SJSA1 (cell line): ENCODE measurements at places on chromosomes 11 and 22. TPM values are rescaled to one million over a fixed set of nuclear protein-coding genes. Genes with fewer than 3 reads are reported as not detected.

JHY gene
- 2.4 and 2.6 TPM in 2 replicates for total RNA-seq

DNA sequence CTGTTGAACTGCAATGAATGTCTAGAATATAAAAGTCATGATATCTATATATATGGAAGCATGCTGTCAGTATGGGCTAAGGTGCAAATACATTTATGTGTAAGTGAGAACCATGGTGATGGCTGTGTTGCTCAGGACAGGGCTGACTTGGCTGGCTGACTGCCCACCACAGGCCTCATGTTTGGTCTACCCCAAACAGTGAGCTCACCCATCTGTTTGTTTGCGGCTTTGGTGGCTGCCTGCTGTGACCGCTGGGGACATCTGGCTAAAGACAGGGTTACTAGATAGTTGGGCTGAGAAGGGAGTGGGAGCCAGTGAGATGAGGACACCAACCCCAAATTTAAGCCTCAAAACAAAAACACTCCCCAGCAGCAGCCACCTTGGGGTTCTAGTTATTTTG is 6.3 kb downstream of the CD44 start:
- no peaks in the 10 kb centered on the region for H3K27me3 ChIP-seq
- H3K4me3 ChIP-seq: no peak overlapping the region
- H3K27ac ChIP-seq: peak overlapping the region; percentile 77
- H3K36me3 ChIP-seq: peaks cover 74% of the 10 kb centered on the region
- DNase-seq: peak; percentile 92

DNA sequence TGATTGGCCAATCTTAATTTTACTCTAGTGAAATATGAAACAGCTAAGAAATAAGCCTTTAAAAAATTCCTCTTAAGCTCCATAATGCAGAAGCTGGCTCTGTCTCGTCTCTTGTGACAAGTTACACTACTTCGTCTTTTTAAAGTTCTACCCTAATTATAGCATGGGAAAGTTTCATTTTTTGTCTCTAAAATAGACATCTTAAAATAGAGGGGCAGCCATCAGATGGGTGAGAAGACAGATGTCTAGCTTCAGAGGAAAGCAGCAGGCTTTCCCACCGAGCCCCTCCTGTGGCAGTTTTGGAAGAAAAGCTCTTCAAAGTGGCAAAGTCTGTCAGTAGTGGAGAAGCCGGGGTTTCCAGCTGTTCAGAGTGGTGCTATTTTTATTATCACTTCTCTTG is 39.5 kb downstream of the XRRA1 start:
- H3K27ac ChIP-seq: no peak overlapping the region
- H3K27me3 ChIP-seq: no peaks in the 10 kb centered on the region
- H3K36me3 ChIP-seq: no peaks in the 10 kb centered on the region
- no peaks in the 10 kb centered on the region for H3K4me1 ChIP-seq
- no peak overlapping the region for H3K4me3 ChIP-seq

GRCh38 chr11:29842061-29842460 is 174.8 kb downstream of the KCNA4 start:
- H3K4me3 ChIP-seq: no peak overlapping the region
- H3K27ac ChIP-seq: no peak overlapping the region
- no peaks in the 10 kb centered on the region for H3K4me1 ChIP-seq
- H3K36me3 ChIP-seq: no peaks in the 10 kb centered on the region
- no peaks in the 10 kb centered on the region for H3K27me3 ChIP-seq
- no peak for DNase-seq

DNA sequence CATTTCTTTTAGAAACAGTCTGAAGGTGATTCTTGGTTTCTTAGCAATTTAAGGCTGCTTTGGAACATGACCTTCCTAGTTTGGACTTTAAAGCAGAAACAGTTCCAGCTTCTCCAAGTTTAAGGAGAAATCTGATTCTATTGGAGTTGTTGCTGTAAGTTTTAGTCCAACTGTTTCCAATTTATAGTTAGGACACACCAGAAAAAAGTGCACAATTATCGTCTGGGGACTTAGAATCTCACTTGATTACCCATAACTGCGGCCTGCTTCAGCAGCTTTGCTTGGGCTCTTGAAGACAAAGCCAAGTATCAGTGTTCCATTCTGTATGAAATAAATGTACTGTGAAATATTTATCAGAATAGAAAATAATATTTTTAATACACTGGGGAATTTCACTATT is 246.6 kb downstream of the TMEM135 start:
- no peak overlapping the region for H3K27ac ChIP-seq
- H3K4me3 ChIP-seq: no peak overlapping the region
- no peaks in the 10 kb centered on the region for H3K4me1 ChIP-seq

DNA sequence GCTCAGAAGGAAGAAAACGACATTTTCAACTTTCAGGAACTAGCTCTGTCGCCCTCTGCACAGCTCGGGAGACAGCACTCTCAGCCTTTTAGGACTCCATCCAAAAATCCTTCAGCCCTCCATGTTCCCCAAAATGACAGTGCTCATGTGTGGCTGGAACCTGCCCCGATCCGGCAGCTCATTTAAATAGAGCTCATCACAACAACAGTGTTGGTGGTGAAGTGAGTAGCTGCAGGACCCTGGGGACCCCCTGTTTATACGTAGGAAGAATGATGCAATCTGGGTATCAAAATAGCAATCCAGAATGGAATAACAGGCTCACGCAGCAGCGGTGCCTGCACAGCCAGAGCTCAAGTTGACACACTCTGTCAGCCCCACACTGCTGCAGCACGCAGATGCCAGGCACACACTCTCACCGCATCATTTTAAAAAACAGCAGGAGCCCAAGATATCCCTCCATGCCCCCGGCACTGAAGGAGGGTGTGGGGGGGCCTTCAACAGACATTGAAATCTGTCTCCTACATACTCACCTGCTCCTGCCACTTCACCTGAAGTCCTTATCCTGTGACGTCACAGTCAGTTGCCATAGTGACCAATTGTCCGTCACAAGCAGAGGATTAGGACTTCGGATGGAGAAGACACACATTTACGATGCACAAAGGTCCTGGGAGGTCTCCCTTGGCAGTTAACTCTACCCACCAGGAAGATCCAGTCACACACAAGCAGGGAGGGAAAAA is 24.0 kb downstream of the TRIM66 start:
- no peak overlapping the region for H3K4me3 ChIP-seq
- H3K36me3 ChIP-seq: no peaks in the 10 kb centered on the region
- no peak overlapping the region for H3K27ac ChIP-seq
- H3K27me3 ChIP-seq: no peaks in the 10 kb centered on the region
- no peak for DNase-seq

DNA sequence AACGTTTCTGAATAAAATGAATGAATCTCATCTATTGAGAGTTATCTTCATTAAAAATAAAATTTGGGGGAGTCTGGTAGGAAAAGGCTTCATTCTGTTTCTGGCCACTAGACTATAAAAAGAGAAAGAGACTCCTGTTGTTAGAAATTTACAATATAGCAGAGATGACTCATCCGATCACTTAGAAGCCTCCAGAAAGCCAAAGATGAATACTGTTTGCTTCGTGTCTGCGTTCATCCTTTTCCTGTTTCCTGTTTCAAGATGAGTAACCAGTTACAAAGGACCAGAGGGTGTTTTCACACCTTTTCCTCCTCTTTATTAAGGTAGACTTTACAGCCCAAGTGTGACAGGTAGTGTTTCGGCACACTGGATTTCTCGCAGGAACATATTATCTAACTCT is 1120.7 kb downstream of the LRRC4C start:
- H3K36me3 ChIP-seq: no peaks in the 10 kb centered on the region
- no peak overlapping the region for H3K4me3 ChIP-seq
- H3K27me3 ChIP-seq: no peaks in the 10 kb centered on the region
- H3K27ac ChIP-seq: peak overlapping the region; percentile 8; the same call in 1 of the 2 replicates
- no peak for DNase-seq

DNA sequence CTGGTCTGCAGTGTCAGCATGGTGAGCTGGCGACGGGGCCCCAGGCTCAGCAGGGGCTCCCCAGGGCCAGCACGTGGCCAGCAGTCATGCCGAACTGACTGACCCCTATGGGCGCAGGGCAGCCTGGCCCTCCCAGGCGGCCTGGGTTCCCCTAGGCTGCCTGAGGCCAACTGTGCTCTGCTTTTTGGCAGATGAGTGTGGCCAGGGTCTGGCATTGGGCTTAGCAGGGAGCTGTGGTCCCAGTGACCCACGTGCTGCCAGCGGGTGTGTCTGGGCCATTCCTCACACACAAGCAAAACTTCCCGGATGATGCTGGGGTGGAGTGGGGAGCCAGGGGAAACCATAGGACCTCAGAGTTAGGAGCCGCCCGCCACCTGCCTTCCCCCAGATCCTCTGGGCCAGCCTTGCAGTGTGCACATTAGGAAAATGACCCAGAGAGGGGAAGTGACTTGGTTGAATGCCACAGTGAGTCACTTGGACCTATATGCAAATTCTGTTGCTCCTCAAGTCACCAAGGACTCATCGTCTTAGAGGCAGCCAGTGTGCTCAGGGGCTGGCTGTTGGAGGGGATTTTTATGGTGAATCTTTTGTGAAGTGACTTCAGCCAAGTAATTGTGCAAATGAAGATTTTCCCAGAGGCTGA is 6.5 kb downstream of the ADORA2A start:
- no peaks in the 10 kb centered on the region for H3K36me3 ChIP-seq
- H3K27me3 ChIP-seq: no peaks in the 10 kb centered on the region
- no peak for DNase-seq
- H3K27ac ChIP-seq: peak overlapping the region; percentile 9; the same call in 1 of the 2 replicates

DNA sequence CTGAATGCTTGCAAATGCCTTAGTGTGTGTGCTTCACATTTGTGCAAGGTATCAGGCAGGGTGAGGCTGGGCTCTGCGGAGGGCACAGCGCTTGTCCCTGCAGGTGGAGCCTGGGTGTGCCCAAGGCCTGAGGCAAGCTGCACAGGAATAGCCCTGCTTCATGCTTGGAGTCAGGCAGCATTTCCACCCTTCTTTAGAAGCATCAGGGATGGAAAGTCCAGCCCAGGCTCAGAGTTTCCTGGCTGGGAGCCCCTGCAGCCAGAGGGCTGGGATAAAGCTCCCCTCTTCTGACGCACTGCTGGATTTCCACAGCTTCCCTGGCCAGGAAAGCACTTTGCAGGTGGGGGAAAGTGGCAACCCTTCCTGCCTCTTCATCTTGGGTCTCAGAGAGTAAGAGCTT is 63.4 kb downstream of the GALNT18 start:
- no peaks in the 10 kb centered on the region for H3K4me1 ChIP-seq
- no peak overlapping the region for H3K27ac ChIP-seq
- H3K36me3 ChIP-seq: no peaks in the 10 kb centered on the region
- H3K27me3 ChIP-seq: no peaks in the 10 kb centered on the region
- no peak for DNase-seq

- no peak for DNase-seq
- H3K4me3 ChIP-seq: no peak overlapping the region
- H3K27ac ChIP-seq: no peak overlapping the region
Observed at GRCh38 chr22:49152127-49152938, 675.3 kb downstream of the BRD1 start.

- no peak for DNase-seq
- H3K4me3 ChIP-seq: no peak overlapping the region
- H3K36me3 ChIP-seq: no peaks in the 10 kb centered on the region
- H3K27ac ChIP-seq: no peak overlapping the region
- H3K27me3 ChIP-seq: no peaks in the 10 kb centered on the region
- H3K4me1 ChIP-seq: no peaks in the 10 kb centered on the region
Observed at GRCh38 chr11:104572279-104572678, 326.0 kb downstream of the CASP12 start.

DNA sequence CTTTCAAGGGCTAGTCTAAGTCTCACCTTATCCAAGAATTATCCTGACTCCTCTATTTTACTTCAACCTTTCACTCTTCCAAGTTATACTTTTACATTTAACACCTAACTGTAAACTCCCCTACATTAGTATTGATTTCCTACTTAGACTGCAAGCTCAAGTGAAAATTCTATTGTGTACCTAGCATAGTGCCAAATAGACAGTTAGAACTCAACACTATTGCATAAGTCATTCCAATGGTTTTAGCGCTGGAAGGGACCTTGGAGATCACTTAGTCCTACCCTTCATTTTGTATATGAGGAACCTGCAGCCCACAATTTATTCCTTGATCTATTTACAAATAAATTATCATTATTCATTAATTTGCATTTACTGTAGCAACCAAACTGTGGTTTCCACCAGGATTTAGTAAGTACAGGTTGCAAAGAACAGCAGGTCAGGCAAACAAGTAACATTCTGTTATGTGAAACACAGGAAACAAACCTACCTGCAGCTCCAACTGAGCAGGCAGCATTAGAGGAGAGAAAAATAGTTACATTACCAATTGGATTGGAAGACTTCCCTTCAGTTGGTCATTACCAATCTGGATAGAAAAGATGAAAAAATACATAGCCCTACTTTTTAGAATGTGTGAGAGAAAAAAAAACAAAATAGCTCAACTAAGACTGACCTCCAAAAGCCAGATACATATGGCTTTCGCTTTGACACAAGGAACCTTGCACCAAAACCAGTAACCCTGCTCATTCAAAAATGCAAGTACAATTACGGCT is 33.7 kb upstream of the NFRKB start:
- H3K4me3 ChIP-seq: no peak overlapping the region
- no peaks in the 10 kb centered on the region for H3K36me3 ChIP-seq
- no peaks in the 10 kb centered on the region for H3K4me1 ChIP-seq
- DNase-seq: no peak
- no peaks in the 10 kb centered on the region for H3K27me3 ChIP-seq

DNA sequence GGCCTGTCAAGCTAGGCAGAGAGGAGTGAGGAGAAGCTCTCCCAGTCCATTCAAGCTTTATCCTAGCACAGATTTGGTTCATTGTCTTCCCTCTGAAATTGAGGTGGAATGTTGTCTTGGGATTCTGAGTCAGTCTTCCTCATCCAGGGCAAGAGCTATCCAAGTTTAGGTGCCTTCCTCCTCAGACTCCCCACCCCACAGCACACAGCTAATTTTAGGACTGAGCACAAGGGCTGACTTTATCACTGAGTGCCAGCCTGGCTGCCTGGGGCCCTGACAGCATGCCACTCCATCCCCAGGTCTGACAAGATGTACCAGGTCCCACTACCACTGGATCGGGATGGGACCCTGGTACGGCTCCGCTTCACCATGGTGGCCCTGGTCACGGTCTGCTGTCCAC is 2.6 kb downstream of the PGAP2 start:
- H3K36me3 ChIP-seq: no peaks in the 10 kb centered on the region
- H3K27ac ChIP-seq: no peak overlapping the region
- H3K4me1 ChIP-seq: peaks cover 12% of the 10 kb centered on the region
- H3K4me3 ChIP-seq: no peak overlapping the region

DNA sequence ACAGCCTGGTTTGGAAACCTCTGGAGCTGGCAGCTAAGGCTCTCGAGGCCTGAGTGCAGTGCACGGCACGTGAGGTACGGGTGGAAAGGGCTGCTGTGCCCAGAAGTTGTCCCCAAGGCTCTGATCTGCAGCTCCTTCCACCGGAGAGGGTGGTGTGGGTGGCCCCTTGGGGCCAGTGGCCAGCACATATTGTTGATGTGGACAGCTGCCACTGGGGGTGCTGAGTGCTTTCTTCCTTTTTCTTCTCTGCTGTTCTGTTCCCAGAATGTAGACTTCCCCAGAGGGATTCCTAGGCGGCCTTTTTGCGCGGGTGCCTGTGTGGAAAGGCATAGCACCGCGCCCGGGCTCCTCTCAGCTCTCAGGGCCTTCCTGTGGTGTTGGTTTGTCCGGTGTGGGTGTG is 1476.5 kb downstream of the TBC1D22A start:
- no peaks in the 10 kb centered on the region for H3K36me3 ChIP-seq
- H3K27ac ChIP-seq: no peak overlapping the region
- H3K4me1 ChIP-seq: no peaks in the 10 kb centered on the region
- 0 out of 2 replicates have a peak, but pooled peaks cover 3% of the 10 kb centered on the region for H3K27me3 ChIP-seq
- no peak overlapping the region for H3K4me3 ChIP-seq
- DNase-seq: peak; percentile 34
